ENCODE measurements at places on chromosomes 12 and 14. TPM values are rescaled to one million over a fixed set of nuclear protein-coding genes. Genes with fewer than 3 reads are reported as not detected.

DNA sequence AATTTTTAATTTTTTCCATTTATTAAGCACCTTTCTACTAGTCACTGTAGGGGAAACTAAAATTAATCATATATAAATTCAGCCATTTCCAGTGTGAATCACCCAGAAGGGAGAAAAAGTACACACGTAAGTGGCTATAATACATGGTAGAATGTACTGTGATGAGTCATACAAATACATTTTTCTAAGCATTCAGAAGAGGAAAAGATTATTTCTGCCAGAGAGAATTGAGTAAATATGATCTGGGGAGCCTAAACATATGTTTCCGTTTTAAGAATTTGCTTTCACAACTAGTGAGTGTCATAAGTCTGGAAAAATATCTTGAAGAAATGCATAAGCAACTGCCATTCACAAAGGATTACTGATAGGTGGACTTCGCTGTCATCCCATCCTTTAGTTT is 102.8 kb downstream of the TGFB3 start:
- no peak for DNase-seq

GRCh38 chr12:106311139-106311538 is 8.6 kb downstream of the TCP11L2 start:
- no peak for DNase-seq

Gene TTC5
- 26.5 TPM for polyA plus RNA-seq

Gene PLEKHD1
- polyA plus RNA-seq, result 0.23 TPM

DNA sequence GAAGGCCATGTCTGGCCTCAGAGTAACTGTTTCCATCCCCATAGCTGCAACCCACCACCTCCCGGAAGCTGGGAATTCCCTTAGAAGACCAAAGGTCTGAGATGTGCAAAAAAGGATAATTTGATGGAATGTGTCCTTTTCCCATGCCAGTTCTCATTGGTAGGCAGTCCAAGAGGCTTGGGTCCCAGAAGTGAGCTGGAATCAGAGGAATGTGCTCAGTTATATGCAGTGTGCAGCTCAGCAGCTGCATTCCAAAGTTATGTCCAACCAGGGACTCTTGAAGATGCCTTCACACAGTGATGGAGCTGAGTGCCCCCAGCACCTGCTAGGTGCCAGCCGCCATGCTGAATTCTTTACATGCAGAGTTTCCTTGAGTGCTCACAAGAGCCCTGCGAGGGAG is 583.9 kb upstream of the TBX3 start:
- no peak for DNase-seq

Data from right lung (tissue), 10 donors.